ENCODE measurements at places on chromosomes 3 and 15. TPM values are rescaled to one million over a fixed set of nuclear protein-coding genes. Genes with fewer than 3 reads are reported as not detected.

Gene NR2E3
- total RNA-seq: 0.20 TPM

Gene DAZL
- not detected for total RNA-seq

Gene SEMA7A
- total RNA-seq: 20.7 TPM

Gene FETUB
- not detected for total RNA-seq

Gene CEP19
- total RNA-seq: 2.6 TPM

Gene ADGRG7
- total RNA-seq: not detected

Gene PPP2R3A
- 9.6 TPM for total RNA-seq

Gene RTP3
- total RNA-seq: not detected

Gene GOLGA8G
- total RNA-seq: not detected

Gene SAMD7
- total RNA-seq: not detected

Gene SOX2
- total RNA-seq: 0.63 TPM

Measured in smooth muscle cell of the pulmonary artery (primary cell).